CD4-positive, alpha-beta memory T cell (primary cell): ENCODE measurements at places on chromosomes 16 and 17. TPM values are rescaled to one million over a fixed set of nuclear protein-coding genes. Genes with fewer than 3 reads are reported as not detected.

DNA sequence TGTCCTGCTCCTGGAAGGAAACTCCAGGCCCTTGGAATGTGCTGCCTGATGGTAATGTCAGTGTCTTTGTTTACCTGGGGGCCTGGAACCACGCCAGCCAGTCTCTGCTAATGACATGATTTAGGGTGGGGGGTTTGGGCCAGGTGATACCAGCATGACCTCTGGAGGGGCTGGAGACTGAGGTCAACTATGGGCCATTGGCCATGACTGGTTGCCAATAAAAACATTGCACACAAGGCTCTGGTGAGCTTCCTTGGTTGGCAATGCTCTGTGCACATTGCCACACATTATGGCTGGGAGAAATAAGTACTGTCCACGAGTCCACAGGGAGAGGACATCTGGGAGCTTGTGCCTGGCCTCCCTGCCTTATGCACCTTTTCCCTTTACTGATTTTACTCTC lies 52.5 kb downstream of the LITAF start:
- no peak overlapping the region for H3K4me3 ChIP-seq
- H3K27me3 ChIP-seq: no peaks in the 10 kb centered on the region
- H3K27ac ChIP-seq: no peak overlapping the region

The KRT24 gene
- not detected for total RNA-seq

DNA sequence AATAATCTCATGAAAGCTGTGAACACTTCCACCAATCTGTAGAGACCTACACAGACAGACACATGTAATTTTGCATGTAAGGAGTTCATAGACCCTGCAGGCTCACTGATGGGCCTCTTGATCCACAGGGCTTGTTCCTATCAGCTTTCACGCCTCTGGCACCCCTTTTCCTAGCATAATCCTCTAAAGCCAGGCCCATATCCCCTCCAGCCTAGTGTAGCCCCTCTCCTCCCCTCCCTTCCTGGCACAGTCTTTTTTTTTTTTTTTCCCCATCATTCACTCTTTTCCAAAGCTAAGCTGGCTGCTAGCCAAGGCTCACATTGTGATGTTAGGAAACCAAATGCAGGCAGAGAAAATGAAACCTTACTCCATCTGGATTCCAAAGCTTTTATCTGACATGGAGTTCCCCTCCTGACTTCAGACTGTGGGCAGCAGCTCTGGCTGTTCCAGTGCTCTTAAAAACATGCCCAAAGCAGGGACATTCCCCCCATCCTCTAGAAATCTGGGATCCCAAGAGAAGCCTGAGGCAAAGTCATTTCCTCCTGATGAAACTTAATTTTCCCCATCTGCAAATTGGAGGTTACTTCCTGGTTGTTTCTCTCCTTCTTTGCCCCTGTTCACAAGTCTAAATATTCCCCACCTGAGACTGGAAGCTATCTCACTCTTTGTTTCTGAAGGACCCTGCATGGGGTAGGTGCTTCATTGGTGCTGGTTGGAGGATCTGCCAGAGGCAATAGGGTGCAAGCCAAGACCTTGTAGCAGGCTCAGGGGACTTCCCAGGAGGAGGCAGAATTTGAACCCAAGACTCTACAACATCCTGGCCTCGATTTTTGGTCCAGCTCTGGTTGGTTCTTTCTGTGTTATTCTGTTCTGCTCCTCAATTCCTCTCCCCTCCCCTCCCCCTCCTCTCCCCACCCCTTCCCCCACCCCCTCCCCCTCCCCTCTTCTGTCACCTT lies 9.9 kb upstream of the CCL5 start:
- peak; percentile 36 for DNase-seq
- H3K4me1 ChIP-seq: peaks cover 52% of the 10 kb centered on the region
- no peak overlapping the region for H3K4me3 ChIP-seq
- H3K27ac ChIP-seq: peak overlapping the region; percentile 19

The GTF3C1 gene
- total RNA-seq: 53.1 TPM

- H3K4me3 ChIP-seq: no peak overlapping the region
- H3K4me1 ChIP-seq: peaks cover 30% of the 10 kb centered on the region
- DNase-seq: no peak
- H3K36me3 ChIP-seq: no peaks in the 10 kb centered on the region
- H3K27ac ChIP-seq: no peak overlapping the region
Observed at GRCh38 chr17:8116776-8117175, 1.5 kb downstream of the ALOXE3 start.

The AGRP gene
- not detected for total RNA-seq

GRCh38 chr17:80704381-80704819 lies 159.8 kb downstream of the RPTOR start:
- H3K4me1 ChIP-seq: peaks cover 65% of the 10 kb centered on the region
- DNase-seq: no peak
- no peaks in the 10 kb centered on the region for H3K27me3 ChIP-seq
- H3K36me3 ChIP-seq: no peaks in the 10 kb centered on the region
- no peak overlapping the region for H3K4me3 ChIP-seq

The ASGR1 gene
- not detected for total RNA-seq

DNA sequence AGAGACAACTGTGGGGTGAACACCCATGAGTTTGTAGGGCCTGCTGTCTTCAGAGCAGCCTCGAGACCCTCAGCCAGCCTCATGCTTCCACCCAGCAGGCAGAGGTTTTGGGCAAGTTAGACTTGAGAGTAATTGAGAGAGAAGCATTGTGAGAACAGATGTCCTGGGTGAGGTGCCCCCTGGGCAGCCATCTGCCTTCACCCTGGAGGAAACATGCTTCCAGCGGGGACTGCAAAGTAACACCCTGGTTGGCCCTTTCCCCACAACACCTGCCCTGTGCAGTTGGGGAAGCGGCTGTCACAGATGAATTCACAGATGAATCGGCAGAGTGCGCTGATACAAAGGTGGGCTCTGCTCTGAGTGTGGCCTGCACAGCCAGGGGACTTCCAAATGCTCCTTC lies 23.4 kb downstream of the ATPAF2 start:
- no peaks in the 10 kb centered on the region for H3K36me3 ChIP-seq
- no peak for DNase-seq
- H3K27me3 ChIP-seq: no peaks in the 10 kb centered on the region
- H3K4me1 ChIP-seq: no peaks in the 10 kb centered on the region
- no peak overlapping the region for H3K4me3 ChIP-seq

The FDXR gene
- total RNA-seq: 21.8 TPM
